ENCODE measurements at places on chromosomes 2 and 18.

- DNase-seq, result peak; percentile 86
These were observed 99.3 kb downstream of the SPATS2L start for GRCh38 chr2:200405599-200406298.

DNA sequence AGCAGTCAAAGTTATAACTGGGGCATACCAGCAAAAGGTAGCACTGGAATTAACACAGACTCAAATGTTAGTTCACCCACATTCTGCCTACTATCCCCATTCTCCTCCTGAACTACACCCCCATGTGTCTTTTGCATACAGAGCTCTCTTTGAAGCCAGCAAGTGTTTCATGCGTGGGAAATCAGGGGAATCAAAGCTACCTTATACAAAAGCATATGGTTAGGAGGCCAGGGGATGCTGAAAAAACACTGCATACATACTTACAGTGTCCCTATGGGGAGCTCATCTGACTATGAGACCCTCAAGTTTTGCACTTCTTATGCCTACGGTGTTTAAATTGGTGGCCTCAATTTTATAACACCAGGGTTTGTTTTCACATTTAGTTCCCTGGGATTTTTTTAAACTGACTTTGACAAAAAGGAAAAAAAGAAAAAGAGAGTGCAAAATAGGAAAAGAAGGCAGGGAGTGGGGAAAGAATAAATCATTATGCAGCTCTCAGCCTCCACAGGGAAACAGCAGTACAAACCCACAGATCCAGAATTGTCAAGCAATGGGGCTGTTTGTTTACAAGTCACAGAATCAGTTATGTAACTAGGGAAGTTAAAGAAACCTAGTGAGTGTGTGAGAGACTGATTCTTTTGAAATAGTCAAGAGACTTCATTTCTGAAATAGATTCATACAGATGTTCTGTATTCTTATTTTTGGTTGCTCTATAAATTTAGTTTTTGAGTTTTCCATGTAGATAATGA lies 20.1 kb upstream of the PPP3R1 start:
- DNase-seq, result no peak

DNA sequence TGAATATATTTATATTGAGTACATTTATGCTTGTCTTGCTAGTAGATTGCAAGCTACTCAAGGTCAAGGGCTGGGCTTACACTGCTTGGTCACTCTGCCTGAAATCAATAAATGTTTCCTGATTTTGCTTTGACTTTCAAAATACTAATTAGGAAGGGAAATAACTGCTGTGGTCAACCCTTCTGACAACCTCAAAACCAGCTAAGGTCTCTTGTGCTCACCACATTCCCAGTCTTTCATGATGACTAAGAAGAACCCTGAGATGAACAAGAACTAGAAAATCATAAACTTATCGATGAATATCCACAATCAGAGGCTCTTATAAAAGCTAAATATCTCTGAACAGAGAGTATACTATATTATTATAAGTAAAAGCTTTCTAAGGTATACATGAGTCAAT lies 33.3 kb downstream of the ABCB11 start:
- no peak for DNase-seq

- no peak for DNase-seq
These were observed 143.3 kb upstream of the ITGA4 start for GRCh38 chr2:181313845-181314244.

GRCh38 chr2:6692056-6692455 lies 173.7 kb downstream of the CMPK2 start:
- DNase-seq, result no peak

GRCh38 chr2:221422516-221423209 lies 149.4 kb downstream of the EPHA4 start:
- no peak for DNase-seq
